Activated T-cell treated with anti-CD3 and anti-CD28 coated beads, Interleukin-2, amount 50 U/mL, for 4 hours (primary cell): ENCODE measurements at places on chromosomes 5 and 9. TPM values are rescaled to one million over a fixed set of nuclear protein-coding genes. Genes with fewer than 3 reads are reported as not detected.

The WNK2 gene
- total RNA-seq: 3.3 TPM

- no peak for DNase-seq
These were observed 85.0 kb downstream of the DNAH5 start for GRCh38 chr5:13859270-13860065.

GRCh38 chr9:133738640-133739225 is 581 bp upstream of the SARDH start:
- no peak for DNase-seq

- DNase-seq: no peak
These were observed 185.6 kb upstream of the POU5F2 start for GRCh38 chr5:93926831-93927620.

GRCh38 chr5:113344973-113345940 is 89.5 kb downstream of the TSSK1B start:
- DNase-seq: no peak

- no peak for DNase-seq
These were observed 52.2 kb downstream of the GARNL3 start for GRCh38 chr9:127316586-127317323.
